T-helper 2 cell (primary cell): ENCODE measurements at places on chromosomes 11 and 22.

- DNase-seq: no peak
Measured at GRCh38 chr11:109071712-109072524, 350.1 kb upstream of the C11orf87 start.

DNA sequence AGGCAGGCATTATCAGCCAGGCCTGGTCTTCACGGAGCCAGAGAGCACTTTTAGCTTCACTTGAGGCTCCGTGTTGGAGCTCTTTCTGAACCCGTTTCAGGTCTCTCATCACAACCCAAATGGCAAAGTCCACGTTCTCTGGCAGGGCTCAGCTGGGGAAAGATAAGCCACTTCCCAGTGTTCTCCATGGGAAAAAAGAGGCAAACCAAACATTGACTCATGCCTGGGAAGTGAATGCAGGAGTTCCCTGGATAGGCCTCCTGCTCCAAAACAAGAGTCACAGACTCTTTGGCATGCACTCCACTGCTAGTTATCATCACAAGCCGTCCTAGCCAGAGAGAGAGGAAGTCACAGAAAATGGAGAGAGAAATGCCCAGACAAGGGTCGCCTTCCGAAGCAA, 11.6 kb downstream of the OPCML start:
- no peak for DNase-seq

GRCh38 chr22:27137871-27138337, 480.5 kb downstream of the MIAT start:
- DNase-seq: no peak

- DNase-seq: no peak
Measured at GRCh38 chr11:15918212-15918611, 438.1 kb downstream of the SOX6 start.
